ENCODE measurements at places on chromosomes 2 and 18. TPM values are rescaled to one million over a fixed set of nuclear protein-coding genes. Genes with fewer than 3 reads are reported as not detected.

PPM1G gene
- total RNA-seq, result 130 TPM

CYBRD1 gene
- 34.8 TPM for total RNA-seq

IL37 gene
- total RNA-seq, result not detected

RGPD6 gene
- total RNA-seq, result 12.5 TPM

TEKT4 gene
- total RNA-seq, result 0.13 TPM

CXCR1 gene
- not detected for total RNA-seq

SERPINB10 gene
- total RNA-seq, result 21.6 TPM

GAREM1 gene
- total RNA-seq, result 0.05 TPM

CYP27C1 gene
- total RNA-seq, result not detected

EPB41L3 gene
- total RNA-seq, result 0.21 TPM

IL1RL1 gene
- total RNA-seq, result 0.18 TPM

DNA sequence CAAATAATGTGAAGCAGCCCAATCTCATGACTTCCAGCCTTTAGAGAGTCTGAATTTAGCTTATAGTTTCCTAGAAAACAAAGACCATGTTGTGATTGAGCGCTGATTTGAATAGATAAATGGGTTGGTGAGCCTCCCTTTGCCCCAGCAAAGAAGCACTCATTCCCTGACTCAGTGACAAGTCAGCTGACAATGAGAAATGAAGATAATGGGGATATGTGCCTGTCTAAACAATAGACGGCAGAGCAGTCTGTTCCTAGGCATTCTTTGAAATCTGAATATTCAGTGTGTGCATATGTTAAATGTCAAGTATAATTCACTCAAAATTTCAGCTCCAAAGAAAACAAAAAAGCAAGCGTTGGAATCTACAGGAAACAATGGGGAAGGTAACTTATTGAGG, 34.8 kb upstream of the LINC00305 start:
- no peak for DNase-seq

- no peak for DNase-seq
These were observed 30.2 kb downstream of the PKP4 start for GRCh38 chr2:158486970-158487325.

DNA sequence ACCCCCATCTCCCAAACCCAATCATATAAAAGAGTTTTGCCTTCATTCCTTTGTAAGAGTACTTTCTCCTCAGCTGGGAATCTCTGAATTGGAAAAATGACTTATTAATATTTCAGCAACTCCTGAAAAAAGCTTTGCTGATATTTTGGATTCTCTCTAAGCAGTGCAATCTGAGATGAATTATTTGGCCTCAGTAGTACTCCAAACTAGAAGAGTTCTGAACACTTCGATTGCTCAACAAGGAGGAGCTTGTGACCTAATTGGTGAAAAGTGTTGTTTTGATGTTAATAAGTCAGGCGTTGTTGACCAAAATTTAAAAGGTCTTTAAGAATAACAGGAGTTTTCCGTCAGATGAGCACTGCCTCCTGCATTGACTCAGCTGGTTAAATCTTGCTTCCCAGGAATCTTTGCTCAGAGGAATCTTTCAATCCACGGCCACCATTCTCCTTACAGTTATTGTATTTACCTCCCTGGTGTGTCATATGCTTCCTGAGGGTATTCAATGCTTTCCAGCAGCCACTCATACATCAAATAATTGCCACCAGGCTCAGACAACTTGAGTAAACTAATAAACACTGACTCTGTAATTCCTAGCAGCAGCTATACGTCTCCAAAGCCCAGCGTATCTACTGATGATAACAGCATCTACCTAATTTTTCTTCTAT, 24.5 kb upstream of the LIPG start:
- DNase-seq, result no peak

DNA sequence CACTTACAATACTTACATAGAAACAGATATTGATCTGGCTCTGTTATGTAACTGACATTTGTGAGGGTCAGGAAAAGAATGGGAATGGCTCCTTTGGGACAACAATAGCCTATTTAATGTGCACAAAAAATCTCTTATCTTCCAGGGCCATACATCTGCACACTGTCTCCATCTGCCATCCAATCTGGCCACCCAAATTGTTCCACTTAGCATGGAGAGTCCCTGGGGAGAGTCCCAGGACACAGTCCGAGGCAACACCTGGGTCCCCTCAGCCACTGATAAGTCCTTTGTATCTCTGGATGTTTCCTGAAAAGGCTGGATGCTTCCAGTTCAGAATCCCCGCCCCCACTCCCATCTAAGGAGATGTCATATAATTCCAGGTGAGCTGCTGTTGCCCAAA, 274.2 kb upstream of the NCKAP5 start:
- DNase-seq, result no peak

- no peak for DNase-seq
These were observed 163.3 kb upstream of the ZEB2 start for GRCh38 chr2:144683107-144683753.

DNA sequence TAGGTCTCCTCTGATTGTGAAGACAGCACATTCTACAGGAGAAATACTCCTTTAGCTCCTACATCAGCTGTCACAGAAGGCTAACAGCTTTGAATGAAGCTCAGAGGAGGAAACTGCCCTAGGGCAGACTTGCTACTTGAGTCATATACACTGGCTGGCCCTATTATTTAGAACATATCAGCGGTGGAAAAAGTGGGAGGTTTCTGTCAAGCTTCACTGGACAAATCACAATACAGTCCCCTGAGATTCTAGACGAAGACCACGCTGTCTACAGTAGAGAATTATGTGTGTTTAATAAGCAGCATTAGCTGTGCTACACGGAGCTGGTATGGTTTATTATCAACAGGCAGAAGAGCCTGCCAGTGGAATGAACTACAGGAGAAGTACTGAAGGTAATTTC, 230.9 kb upstream of the FSIP2 start:
- DNase-seq, result no peak

DNA sequence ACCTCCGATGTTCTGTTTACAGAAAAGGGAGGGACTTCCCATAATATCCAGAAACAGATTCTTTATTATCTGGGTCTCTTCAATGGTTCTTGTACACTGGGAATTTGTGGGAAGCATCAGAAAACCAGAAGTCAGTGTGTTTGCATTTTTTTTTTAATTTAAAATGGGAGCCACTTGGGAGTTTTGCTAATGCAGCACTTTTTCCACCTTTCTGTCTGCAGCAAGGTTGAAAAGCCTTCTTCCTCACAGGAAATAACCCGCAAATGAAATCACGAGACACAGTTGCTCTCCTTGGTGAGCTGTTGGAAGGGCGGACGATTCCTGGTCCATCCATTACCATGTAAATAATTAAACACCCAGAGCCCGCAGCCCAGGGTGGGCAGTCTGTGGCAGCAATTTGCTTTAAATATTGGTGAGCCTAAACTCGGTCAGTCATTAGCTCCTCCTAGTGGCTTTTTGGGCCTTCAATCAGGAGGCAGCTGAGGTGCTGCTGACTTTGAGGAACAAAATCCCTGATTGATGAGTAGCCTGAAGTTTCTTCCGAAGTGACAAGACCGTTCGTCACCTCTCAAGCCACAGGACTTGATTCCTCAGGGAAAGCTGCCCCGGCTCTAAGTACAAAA, 471.5 kb downstream of the EPHA4 start:
- no peak for DNase-seq

GRCh38 chr18:60568220-60568619, 195.6 kb upstream of the MC4R start:
- no peak for DNase-seq

GRCh38 chr2:232420463-232421188, 14.0 kb downstream of the ALPG start:
- DNase-seq, result no peak

DNA sequence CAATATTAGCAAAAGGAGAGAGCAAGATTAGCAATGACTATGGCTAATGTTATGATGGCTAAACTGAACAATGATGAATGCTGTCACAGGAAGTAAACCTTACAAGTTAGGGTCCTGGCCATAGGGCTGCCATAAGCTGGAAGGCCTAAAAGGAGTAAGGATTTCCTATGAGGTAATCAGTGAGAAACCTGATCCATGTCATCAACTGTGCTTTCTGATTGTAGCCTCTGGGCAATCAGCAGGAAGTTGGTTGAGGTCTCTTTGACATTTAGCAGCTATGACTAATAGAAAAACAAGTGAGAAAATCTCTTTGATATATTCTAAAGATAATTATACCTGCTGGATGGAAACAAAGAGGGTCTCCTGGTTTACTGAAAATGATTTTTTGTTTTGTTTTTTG, 193.0 kb downstream of the RAB3GAP1 start:
- no peak for DNase-seq

- no peak for DNase-seq
These were observed 71.2 kb downstream of the MYO1B start for GRCh38 chr2:191316246-191316994.

- no peak for DNase-seq
These were observed 1.6 kb downstream of the DLGAP1 start for GRCh38 chr18:4453567-4453873.

GRCh38 chr2:85215448-85216401, 82.5 kb downstream of the TCF7L1 start:
- no peak for DNase-seq

- no peak for DNase-seq
These were observed 1.9 kb downstream of the MEX3C start for GRCh38 chr18:51195451-51196117.

- DNase-seq, result no peak
These were observed 239.0 kb downstream of the OSR1 start for GRCh38 chr2:19119326-19120001.

GRCh38 chr2:32135409-32135808, 30.3 kb upstream of the SLC30A6 start:
- no peak for DNase-seq

DNA sequence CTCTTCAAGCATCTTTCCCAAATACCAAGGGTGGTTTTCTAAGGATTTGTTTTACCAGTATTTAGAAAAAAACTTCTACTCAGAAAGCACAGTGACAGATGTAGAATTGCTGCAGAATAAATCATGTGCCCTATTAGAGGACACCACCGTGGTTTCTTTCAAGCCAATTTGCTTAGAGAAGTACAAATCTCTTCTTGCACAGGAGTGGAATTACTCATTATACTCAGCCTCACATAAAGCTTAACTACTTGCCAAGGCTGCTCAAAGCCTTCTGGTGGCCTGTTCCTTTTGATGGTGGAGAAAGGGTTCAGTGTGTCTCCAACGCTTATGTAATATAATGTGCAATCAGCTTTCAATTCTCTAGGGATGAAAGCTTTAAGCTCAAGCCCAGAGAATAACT, 66.5 kb upstream of the CTNNA2 start:
- no peak for DNase-seq
